ENCODE measurements at places on chromosomes 13 and 19.

DNA sequence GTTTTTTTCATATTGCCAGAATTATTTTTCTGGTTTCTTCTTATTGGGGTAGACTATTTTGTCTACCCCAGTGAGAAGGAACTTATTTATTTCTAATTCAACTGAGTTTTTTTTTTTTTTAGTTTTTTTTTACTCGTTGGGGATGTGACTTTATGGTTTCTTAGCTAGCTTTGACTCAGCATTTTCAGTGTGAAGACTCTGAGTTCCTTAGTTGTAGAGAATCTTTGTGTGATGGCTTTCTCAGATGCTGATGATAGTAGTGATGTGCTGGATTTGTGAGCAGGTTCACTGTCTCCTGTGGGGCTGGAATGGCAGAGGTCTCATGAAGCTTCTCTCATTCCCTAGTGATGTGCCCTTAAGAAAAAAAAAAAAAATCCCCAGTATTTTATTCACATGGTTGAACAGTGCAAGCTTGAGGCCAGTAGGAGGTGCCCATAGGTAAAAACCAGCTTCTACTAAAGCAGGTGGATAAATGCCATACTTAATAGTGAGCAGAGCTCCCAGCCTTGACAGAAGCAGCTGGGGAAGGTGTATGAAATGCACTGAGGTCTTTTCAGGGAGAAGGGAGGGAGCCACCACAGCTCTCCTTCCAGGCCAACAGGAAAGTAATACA, 106.2 kb upstream of the KLF5 start:
- DNase-seq = no peak
- H3K36me3 ChIP-seq = no peaks in the 10 kb centered on the region
- no peak overlapping the region for H3K4me3 ChIP-seq
- no peaks in the 10 kb centered on the region for H3K4me1 ChIP-seq
- H3K27ac ChIP-seq = no peak overlapping the region

GRCh38 chr13:28047757-28048388, 52.5 kb downstream of the FLT3 start:
- DNase-seq = no peak
- no peaks in the 10 kb centered on the region for H3K27me3 ChIP-seq
- H3K4me3 ChIP-seq = no peak overlapping the region
- H3K36me3 ChIP-seq = no peaks in the 10 kb centered on the region
- no peak overlapping the region for H3K27ac ChIP-seq
- H3K4me1 ChIP-seq = no peaks in the 10 kb centered on the region

DNA sequence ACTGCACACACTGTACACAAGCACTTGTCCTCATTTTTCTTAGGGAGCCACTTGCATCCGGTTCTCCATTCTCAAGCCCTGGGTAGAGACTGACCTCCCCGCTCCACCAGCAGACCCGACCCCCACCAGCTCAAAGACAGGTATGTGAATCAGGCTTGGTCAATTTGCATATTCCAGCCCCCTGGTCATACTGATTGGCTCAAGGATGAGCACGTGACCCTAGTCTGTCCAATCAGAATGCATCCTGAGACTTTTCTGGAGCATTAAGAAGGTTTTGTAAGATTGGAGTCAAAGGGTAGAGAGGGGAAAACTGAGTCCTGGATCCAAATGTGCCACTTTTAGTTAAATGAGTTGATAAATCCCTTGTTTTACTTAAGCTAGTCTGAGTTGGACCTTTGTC, 34.1 kb downstream of the NOTCH3 start:
- H3K4me1 ChIP-seq = no peaks in the 10 kb centered on the region
- no peaks in the 10 kb centered on the region for H3K27me3 ChIP-seq
- H3K27ac ChIP-seq = no peak overlapping the region
- H3K4me3 ChIP-seq = no peak overlapping the region

GRCh38 chr13:95643936-95644598, 439 bp downstream of the DZIP1 start:
- no peak for DNase-seq
- H3K27me3 ChIP-seq = peaks cover 21% of the 10 kb centered on the region
- no peaks in the 10 kb centered on the region for H3K36me3 ChIP-seq
- H3K4me1 ChIP-seq = no peaks in the 10 kb centered on the region

GRCh38 chr19:33705090-33705847, 83.5 kb downstream of the CHST8 start:
- no peaks in the 10 kb centered on the region for H3K4me1 ChIP-seq
- no peaks in the 10 kb centered on the region for H3K36me3 ChIP-seq
- no peak overlapping the region for H3K4me3 ChIP-seq
- H3K27me3 ChIP-seq = no peaks in the 10 kb centered on the region
- no peak overlapping the region for H3K27ac ChIP-seq

DNA sequence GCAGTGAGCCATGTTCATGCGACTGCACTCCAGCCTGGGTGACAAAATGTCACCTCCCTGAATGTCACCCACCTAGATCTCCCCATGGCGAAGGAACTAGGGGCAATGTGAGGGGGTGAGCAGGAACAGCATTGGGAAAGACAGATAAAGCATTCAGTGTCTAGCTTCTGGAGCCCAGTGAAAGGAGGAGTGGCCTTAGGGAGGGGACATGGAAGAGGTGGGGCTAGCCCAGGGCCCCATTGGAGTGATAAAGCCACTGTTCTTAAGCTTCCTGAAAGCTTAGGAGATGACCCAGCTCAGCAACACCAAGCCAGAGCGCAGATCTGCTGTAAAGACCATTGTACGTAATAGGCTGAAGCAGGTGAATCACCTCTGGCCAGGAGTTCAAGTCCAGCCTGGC, 13.0 kb upstream of the KCNN1 start:
- H3K4me1 ChIP-seq = peaks cover 29% of the 10 kb centered on the region
- no peak for DNase-seq
- H3K27me3 ChIP-seq = peaks cover 15% of the 10 kb centered on the region
- H3K27ac ChIP-seq = no peak overlapping the region

DNA sequence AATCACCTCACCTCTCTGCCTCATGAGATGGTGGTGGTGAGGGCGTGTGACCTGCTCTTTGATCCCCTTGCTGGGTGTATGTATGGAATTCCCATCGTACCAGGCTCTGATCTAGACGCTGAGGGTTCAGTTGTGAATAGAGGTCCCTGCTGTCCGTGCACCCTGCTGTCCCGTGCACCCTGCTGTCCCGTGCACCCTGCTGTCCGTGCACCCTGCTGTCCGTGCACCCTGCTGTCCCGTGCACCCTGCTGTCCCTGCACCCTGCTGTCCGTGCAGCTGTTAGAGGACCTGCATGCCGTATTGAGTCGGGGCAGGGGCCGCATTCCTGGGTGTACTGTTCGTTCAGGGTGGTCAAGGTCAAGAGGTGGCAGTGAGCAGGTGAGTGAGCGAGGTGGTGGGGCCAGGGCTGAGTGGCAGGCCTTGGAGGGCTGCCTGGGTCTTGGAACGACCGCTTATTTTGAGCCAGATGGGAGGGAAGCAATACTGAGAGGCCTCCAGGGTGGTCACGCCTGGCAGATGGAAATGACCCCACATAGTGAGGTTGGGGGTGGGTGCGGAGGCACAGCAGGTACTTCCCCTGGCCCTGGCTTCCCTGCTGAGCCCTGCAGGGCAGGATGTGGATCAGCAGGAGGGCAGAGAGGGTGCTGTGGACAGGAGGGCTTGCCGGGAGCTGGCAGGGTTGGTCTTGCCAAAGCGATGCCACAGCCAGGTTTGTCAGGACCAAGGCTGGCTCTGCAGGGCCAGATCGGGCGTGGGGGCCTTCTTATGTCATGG, 4.6 kb upstream of the EPN1 start:
- no peaks in the 10 kb centered on the region for H3K27me3 ChIP-seq
- DNase-seq = no peak
- H3K27ac ChIP-seq = no peak overlapping the region
- H3K4me1 ChIP-seq = peaks cover 6% of the 10 kb centered on the region
- H3K4me3 ChIP-seq = no peak overlapping the region
